Activated B cell treated with CpG ODN at 0.5 μM for 24 hours (primary cell): ENCODE measurements at places on chromosomes 3 and 15.

DNA sequence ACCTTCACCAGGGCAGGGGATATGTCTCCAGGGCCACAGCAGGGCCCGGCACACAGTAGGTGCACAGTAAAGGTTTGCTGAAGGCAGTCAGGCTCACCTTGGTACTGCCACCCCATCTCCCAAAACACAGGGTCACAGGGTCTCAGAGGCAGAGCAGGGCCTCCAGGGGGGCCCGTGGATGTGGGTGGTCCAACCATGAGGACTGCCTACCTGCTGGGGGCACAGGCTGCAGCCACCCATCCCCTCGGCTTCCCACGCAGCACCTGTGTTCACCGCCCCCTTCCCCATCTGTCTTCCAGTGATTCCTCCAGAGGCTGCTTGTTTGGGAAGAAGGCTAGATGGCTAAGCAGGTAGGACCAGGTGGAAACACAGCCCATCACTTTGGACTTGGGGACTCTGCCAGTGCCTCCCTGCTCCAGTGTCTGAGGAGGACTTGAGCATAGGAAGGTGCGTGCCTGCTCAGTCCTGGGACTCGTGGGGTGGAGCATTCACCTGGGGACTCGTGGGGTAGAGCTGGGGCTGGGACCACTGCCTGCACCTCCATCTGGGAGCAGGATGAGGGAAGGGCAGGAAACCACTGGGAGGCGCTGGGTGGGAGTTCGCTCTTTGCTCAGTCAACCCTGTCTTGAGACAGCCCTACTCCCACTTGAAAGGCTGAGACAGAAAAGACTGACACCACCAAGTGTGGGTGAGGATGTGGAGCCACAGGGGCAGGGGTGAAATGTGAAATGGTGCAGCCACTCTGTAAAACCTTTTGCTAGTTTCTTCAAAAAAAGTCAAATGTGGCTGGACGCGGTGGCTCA lies 18.8 kb upstream of the PLXND1 start:
- no peak for DNase-seq

GRCh38 chr3:67142432-67142831 lies 144.3 kb downstream of the KBTBD8 start:
- DNase-seq = no peak

DNA sequence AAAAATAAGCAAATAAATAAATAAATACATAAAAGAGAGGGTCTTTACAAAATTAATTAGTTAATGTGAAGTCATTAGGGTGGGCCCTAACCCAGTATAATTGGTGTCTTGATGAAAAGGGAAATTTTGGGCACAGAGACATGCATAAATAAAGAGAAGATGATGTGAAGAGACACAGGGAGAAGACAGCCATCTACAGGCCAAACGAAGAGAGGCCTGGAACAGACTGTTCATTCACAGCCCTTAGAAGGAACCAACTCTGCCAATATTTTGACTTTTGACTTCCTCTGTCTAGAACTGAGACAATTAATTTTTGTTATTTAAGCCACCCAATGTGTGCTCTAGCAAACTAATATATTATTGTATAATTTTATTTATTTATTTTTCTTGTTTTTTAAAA lies 29.6 kb upstream of the SELENOK start:
- no peak for DNase-seq

DNA sequence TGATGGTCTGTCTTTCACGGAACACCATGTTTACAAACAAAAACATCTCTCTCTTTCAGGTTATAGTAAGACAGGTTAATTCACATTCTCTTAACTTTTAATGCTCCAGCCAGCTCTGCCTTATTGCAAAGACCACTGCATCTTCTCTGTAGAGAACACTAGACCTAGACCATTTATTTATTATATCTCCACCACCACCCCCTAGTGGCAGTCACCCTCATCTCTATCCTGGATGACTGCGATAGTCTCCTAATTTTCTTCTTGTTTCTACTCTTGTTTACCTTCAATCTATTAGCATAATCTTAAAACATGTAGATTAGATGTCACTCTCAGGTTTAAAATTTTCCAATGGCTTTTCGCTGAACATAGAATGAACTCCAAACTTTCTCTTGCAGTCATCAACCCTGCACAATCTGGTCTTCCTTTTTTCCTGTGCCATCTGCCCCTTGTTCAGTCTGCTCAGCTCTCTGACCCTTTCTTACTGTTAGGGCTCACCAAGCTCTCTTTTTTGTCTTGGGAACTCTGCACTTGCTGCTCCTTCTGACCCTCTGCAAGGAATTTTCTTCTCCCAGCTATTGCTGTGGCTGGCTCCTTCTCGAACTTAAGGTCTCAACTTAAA lies 155.6 kb downstream of the SQOR start:
- DNase-seq = no peak

DNA sequence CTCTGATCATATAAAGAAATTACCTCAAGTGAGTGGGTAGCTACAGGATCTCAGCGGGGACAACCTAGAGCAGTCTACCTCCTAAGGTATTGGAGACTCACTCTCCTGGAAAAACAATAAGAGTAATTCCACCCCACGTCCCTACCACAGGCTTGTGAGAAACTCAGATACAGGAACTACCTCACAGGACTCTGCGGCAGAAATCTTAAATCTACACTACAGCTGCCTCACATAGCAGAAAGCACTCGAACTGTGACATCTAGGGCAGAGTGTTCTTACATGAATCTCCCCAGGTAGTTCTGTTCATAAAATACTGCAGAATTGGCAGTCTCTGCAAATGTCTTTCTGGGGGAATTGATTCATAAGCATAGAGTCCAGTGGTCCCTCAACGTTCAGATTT lies 382.9 kb upstream of the IL12A start:
- no peak for DNase-seq

DNA sequence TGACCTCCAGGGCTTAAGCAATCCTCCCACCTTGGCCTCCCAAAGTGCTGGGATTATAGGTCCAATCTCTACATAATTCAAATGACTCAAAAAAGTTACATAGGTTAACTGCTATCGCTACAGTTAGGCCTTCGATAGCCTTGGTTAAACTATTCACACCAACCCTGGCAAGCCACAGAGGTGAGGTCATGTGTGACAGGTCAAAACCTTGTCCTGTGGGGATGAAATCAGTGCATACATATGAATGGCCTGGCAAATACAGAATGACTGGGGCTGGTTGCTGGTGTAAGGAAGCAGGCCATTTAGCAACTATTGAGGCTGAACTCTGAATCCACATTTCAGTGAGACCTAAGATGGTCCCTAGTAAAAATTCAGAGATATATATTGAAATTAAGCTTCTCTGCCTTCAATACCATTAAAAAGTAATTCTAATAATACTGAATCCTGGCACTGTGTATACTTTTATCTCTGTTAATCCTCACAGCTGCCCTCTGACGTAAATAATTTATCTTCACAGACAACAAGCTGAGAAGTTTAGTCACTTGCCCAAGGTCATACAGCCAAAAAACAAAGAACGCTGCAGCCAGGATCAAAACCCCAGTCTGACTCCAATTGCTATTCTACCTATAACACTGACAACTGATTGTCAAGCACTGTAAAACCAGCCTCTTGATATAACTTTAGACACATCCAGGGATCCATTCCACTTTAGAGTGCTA lies 35.3 kb downstream of the MKRN2 start:
- DNase-seq = no peak

- no peak for DNase-seq
Measured at GRCh38 chr15:48717458-48717857, 71.9 kb upstream of the FBN1 start.

DNA sequence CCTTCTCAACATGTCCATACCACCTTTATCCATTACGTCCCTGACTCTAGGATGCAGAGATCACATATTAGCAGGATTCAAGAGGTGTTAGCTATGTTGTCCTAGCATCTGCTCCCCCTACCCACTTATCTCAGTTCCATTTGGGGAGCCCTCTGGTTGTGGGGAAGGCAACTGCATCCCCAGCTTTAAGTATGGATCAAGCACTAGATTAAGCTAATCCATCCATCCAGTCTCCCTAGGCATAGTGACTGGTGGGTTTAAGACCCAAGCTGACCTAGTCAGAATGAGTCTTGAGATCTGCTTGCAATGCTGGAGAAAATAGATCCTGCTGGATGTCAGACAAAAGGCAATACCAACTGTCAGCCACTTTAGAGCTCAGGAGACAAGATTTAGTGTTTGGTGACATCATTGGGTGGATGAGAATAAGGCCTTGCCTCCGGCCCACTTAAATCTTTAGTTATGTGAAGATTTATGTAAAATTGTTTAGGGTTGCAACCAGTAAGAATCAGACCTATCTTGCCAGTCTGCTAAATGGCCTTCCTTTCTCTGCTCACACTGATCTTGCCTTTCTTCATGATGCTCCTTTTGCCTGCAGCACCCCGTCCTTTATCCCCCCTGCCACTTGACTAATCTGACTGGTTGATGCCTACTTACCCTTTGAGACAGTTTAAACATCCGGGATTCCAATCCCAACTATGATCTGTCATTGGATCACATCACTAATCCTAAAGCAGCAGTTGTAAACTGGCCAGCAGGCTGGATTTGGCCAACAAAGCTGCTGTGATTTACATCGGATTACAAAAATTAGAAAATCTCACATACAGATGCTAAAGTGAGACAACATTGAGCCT lies 2.1 kb upstream of the ISY1 start:
- no peak for DNase-seq

GRCh38 chr3:37985637-37986320 lies 4.8 kb upstream of the VILL start:
- no peak for DNase-seq

DNA sequence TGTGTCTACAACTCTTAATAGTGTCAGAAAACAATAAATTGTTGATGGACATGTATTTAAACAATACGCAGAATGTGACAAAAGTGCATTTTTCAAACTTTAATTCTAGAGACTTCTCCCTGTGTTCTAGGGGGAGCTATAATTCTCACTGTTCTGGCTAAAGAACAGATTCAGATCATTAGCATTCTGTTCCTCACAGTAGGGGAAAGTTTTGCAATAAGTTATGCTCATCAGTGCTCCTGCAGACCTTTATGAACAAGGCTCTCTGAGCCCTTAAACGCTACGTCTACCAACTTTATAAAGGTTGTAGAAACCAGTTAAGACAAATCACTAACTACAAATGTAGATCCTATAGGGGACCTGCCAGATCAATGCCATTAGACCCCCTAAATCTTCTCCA lies 444.2 kb downstream of the SQOR start:
- DNase-seq = no peak

DNA sequence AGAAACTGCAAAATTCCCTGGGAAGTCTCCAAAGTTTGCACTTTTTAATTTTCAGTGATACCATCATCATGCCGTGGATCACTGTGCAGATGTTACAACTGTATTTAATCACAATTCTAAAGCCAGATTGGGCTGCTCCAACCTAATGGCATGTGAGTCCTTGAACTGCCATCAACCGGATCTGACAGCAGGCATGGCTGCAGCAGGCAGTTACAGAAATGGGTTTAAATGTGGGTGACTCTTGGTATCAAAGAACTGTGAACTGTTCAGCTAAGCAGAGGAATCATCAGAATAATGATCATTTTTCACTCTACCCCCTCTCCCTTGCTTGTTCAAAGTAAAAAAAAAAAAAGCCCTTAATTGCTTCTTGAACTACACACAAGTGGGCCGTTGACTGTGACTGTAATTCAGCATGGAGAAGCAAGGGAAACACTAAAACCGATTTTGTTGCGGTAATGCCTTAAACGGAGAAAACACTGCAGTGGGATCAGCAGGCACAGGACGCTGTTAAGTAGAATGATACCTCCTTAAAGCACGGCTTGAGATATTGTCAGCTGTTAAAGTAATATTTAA lies 152.4 kb downstream of the RORA start:
- DNase-seq = no peak

DNA sequence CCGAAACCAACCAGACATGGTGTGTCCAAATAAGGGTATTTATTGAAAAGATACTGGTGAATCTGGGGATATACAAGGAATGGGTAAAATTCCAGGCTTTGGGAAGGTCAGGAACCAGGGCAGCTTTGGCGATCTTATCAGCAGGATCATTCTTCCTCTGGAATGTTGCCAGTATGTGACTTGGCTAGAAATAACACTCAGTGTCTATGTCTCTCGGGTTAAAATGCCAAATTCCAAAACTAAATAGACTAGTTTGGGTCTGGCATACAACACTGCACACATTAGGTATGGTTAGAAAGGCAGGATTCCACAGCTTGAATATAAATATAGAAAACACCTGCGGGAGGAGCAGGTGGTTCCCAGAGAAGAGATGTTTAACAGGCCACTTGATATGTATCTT lies 220.2 kb upstream of the CD96 start:
- DNase-seq = no peak

DNA sequence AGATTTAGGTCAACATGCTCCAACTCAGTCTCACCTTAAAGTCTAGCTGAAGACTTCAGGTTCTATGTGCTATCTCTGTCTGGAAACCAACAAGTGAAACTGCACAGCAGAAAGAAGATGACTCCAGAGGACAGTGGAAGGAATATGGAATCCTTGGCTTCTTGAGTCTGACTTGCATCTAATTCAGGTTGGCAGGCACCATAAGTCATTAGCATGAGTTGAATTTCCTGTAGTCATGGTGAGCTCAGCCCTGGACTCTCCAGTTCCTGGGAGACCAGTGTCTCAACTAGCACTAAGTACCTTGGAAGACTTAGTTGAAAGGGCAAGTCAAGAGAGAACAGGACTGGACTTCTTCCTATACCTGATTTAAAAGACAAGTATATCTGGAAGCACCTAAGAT lies 129.7 kb downstream of the DTWD1 start:
- DNase-seq = no peak

- DNase-seq = no peak
Measured at GRCh38 chr15:100457201-100457600, 71.5 kb downstream of the CERS3 start.

GRCh38 chr15:56492791-56493555 lies 28.0 kb upstream of the MNS1 start:
- DNase-seq = no peak

- DNase-seq = no peak
Measured at GRCh38 chr3:21055015-21055414, 696.0 kb downstream of the ZNF385D start.

DNA sequence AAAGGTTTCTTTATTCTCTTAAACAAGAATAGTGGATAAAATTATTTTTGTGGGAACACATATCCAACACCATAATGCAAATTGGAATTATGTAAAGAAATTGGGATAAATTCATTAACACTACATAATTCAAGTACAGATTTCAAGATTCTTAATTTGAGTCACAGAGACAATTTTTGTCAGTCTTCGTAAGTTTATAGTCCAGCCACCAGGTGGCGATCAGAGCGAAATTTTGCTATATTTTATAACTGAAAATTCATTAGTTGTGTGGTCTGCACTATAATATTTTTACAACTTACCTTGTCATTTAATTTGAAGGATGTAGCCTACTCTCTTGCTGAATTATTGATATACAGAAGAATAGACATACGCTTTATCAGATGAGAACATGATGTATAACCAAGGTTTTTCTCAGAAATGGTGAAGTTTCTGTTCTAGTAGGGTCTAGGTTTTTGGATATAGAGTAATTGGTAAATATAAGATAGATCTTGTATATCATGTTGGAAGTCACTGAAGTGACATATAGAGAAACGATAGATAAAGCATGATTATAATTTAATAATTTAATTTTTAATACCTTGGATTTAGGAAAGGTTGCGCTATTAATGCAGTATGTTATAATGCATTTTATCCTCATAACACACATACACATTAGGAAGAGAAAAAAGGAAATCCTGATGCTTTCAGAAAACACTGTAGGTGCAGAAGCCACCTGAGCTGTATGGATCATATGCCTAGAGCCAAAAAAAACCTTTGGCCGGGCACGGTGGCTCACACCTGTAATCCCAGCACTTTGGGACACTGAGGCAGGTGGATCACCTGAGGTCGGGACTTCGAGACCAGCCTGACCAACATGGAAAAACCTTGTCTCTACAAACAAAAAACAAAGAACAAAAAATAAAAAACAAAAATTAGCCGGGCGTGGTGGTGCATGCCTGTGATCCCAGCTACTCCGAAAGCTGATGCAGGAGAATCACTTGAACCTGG lies 31.7 kb downstream of the PLSCR4 start:
- DNase-seq = no peak
